ENCODE measurements at places on chromosomes 7 and 10.

DNA sequence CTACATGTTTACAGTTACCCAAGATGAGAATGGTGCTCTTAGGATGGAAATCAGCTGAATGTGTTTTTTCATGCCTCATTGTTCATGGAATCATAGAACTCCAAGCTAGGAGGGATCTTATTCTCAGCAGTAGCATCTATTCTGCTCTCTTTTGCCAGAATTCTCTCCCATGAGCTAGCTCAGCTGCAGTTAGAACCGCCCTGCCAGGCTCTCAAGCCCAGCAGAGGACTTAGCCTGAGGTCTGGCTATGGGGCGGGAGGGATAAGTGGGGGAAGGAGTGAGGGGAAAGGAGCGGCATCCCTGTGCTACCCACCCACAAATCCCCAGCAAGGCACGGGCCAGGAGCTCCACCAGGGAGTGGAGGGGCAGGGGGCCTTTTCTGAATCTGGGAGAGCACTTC, 120.7 kb upstream of the PLXNA4 start:
- no peak for DNase-seq

DNA sequence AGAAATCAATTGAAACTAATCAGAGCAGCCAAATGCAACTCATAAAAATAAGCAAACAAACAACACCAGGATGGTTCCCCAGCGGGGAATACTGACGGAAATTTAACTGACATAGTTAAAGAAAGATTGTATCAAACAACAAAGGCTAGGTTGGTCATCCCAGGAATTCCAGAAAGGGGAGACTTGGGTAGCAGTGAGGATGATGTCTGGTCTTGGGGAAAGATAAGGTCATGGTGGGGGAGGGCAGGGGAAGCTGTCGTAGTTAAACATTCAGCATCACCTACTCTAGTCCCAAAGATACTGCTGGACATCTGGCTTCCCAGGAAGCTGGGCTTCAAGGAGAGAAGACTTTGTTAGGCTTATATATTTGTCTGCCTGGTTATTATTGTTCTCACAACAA, 50.4 kb downstream of the DYNC1I1 start:
- no peak for DNase-seq

GRCh38 chr7:117008886-117009531, 55.7 kb downstream of the ST7 start:
- no peak for DNase-seq

GRCh38 chr10:72063703-72064391, 24.5 kb downstream of the SPOCK2 start:
- DNase-seq, result peak; percentile 31

DNA sequence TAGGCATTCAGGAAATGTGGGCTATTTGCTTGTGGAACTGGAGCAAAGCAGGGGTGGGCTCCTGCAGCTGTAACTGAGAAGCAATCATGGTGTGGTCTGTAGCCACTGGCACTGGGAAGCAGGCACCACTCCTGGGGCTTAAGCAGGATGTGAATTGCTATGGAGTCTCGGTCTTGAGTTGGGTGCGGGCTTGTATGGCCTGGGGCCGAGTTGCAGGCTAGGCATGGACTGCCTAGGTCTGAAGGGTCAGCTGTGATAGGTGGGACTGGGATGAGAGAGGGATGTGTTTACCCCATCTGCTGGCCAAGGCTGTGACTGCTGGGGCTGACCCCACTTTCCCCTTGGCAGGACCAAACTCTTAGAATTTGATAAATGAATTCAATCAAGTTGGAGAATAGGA, 43.0 kb downstream of the ADCY1 start:
- DNase-seq, result no peak

DNA sequence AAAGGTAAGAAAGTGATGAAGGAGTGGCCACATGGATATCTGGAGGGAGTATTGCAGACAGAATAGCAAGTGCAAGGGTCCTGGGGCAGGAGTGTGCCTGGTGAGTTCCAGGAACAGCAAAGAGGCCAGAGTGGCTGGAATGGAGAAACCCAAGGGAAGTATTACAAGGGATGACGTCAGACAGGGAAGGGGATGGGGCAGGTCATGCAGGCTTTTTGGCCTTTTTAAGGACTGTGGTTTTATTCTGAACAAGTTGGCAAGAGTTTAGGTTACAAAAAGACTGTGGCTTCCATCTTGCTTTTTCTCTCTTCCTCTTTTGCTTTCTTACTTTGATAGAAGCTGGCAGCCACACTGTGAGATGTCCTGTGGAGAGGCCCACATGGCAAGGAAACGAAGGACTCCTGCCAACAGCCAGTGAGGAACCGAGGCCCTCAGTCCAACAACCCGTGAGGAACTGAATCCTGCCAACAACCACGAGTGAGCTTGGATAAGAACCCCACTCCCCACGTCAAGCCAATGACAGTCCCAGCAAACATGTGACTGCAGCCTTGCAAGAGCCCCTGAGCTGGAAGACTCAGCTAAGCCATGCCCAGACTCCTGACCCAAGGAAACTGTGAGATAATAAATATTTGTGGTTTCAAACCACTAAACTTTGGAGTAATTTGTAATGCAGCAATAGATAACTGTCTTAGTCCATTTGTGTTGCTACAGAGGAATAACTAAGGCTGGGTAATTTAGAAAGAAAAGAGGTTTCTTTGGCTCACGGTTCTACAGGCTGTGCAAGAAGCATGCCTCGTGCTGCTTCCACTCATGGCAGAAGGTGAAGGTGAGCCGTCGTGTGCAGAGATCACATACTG, 19.8 kb upstream of the KDM7A start:
- no peak for DNase-seq

GRCh38 chr7:33707427-33707826, 197.9 kb upstream of the BMPER start:
- DNase-seq, result no peak

DNA sequence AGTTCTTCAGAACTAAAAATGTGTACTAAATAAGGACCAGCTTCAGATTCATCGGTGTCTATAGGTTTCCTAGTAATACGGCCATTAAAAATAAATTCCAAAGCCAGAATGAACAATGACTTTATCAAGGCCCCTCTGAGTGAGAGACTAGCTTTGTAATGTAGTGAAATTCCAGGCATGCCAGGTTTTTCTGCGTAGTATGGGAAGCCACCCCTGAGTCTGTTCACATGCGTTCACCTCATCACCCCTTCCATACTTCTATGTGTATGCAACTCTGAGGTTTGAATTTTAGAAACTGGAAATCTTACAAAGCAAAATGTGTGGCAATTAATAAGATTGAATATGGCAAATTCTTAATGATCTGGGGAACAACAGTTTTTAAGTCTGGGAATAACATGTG, 24.5 kb downstream of the RNF32 start:
- DNase-seq, result no peak

DNA sequence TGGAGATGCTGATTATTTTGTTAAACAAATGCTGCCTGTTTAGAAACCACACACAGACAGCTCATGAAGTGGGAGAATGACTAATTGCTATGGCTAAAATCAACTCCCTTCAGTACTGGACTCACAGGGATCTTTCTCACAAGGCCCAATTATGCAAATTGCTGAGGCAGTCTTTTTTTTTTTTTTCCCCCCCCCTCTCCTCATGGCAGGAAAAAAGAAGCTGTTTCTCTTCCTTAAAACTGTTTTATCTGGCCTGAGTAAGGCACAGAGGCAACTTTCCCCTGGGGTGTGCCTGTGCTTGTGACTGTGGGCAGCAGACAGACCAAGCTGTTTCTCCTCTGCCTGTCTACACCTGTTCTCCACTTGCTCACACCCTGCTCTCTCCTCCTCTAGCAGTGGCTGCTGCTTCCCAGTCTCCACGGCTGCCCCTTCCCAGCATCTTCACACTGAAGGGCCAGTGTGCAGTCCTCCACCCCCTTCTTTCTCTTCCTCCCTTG, 65.4 kb upstream of the STEAP1B start:
- DNase-seq, result peak; percentile 79

- DNase-seq, result no peak
Observed at GRCh38 chr10:106043863-106044262, 1120.6 kb downstream of the SORCS1 start.

DNA sequence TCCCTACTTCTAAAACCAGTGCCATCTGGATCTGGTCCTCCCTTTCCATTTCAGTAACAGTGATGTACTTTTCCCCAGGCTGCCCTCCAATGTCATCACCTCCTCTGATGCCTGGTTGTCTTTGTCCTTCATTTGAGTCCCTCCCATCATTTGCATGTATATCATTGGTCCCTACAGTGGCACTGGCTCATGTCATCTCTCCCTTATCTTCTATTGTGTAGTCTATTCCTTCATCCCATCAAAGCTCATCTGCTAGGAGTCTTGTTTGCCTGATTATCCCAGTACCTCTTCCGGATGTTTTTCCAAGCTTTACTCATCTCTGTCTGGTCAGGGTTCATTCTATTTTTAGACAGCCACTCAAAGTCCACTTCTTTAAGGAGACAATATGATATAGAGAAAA, 292.9 kb upstream of the BMPER start:
- DNase-seq, result no peak

DNA sequence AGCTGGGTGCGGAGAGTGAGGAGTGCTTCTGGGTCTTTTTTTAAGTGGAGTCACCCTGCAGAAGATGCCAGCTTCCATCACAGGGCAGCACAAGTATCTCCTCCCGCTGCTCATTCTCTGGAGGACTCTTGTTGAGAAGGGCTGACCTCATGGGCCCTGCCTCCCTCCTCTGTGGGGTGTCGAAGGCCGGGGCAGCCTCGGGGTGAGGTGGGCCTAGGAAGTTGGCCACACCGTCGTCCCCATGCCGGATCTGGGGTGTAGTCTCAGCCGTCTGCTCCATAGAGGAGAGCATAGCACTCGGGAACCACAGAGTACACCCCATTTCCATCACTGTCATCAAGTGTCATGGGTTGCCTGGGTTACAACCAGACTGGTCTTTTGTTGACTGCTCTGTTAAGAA, 85.0 kb downstream of the TRRAP start:
- DNase-seq, result no peak

DNA sequence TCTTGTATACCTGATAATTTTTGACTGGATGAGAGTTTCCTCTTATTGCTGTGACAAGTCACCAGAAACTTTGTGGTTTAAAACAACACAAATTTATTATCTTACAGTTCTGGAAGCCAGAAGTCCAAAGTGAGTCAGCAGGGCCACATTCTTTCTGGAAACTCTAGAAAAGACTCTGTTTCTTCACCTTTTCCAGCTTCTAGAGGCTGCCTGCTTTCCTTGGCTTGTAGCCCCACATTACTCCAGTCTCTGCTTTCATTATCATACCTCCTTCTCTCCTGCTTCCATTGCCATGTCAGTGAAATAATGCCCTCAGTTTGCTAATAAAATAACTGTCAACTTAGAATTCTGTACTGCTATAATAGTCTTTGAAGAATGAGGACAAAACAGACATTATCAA, 65.3 kb downstream of the VCL start:
- DNase-seq, result no peak

- no peak for DNase-seq
Observed at GRCh38 chr7:124030964-124031363, 1.9 kb downstream of the TMEM229A start.

DNA sequence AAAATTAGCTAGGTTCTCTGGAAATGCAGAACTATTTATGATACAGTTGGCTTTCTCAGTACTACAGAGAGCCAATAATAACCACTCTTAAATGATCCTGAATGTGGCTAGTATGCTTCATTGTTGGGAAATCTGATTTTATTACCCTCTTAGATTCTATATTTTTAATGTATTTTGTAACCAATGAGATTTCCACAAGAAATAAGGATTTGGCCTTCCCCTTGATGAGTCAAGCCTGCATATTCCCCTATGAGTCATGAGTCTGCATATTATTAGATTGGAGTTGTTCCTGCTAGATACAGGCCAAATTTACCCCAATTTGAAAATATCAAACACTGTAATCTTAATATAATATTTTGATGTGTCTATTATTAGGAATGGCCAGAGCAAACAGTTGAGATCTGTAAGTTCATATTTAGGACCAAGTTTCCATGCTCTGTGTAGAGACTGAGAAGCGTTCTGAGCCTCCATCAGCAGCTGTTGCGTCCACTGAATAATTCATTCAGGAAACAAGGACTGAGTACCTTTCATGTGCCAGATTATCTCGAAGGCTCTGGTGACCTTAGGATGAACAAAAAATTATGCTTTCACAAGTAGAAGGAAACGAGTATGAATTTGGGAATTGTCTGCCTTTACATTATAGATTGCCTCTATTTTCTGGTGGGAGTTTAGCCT, 793.4 kb downstream of the NRG3 start:
- no peak for DNase-seq

- no peak for DNase-seq
Observed at GRCh38 chr10:84890706-84891105, 562.3 kb downstream of the CCSER2 start.

GRCh38 chr10:100045592-100045991, 35.8 kb upstream of the DNMBP start:
- DNase-seq, result no peak

DNA sequence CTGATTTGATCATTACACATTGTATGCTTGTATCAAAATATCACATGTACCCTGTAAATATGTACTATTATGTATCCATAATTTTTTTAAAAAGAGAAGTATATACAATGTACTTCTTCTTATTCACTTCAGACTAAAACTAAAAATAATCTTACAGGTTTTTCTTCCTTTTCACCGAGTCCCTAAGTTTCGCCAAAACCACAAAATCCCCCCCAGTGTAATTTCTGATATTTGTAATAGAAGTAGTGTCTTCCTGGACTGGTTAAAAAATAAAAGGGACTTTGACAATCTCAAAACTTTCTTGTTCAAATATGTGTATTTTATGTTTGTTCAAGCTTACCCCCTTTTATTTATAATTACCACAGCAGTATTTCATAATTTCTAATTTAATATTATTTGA, 23.9 kb downstream of the EPC1 start:
- no peak for DNase-seq

DNA sequence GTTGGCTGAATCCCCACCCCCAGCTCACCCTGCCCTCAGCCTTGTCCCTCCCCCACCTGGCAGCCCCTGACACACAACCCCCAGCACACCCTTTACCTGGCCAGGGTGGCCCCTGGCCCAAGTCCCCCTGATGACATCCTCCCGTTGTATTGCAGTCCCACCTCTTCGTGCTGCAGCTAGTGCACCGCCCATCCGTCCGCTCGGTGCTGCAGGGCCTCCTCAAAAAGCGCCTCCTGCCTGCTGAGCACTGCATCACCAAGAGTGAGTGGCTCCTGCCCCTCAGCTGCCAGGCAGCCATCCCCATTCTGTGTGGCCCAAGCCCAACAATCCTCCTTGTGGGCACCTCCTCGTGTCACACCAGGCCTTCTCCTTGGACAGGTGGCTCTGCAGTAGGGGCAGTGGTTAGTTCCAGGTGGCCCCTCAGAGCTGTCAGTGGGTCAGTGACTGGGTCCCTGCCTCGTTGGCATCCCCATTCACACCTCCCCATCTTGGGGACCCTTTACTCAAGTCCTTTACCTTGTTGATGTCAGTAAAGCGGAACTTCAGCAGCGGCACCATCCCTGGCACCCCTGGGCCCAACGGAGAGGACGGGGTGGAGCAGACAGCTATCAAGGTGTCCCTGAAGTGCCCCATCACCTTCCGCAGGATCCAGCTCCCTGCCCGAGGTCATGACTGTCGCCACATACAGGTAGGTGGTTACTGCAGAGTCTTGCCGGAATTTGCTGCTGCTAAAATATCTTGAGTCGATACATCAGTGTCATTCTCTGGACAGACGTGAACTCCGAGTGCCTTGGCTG, 14.3 kb downstream of the ZMIZ2 start:
- no peak for DNase-seq

- no peak for DNase-seq
Observed at GRCh38 chr10:88764110-88764509, 4.3 kb downstream of the LIPN start.

GRCh38 chr10:102752934-102753664, 9.4 kb downstream of the WBP1L start:
- DNase-seq, result no peak

All from epithelial cell of prostate (primary cell).